Substantia nigra (tissue), 51 donors: ENCODE measurements at places on chromosomes 11 and 22.
A peak's percentile ranks its signal among the peaks of the same experiment; 100 is the strongest.

- no peak for DNase-seq
Measured at GRCh38 chr11:3859373-3859881, 4.0 kb downstream of the STIM1 start.

GRCh38 chr22:37599153-37599552, 9.5 kb upstream of the GGA1 start:
- DNase-seq: no peak

DNA sequence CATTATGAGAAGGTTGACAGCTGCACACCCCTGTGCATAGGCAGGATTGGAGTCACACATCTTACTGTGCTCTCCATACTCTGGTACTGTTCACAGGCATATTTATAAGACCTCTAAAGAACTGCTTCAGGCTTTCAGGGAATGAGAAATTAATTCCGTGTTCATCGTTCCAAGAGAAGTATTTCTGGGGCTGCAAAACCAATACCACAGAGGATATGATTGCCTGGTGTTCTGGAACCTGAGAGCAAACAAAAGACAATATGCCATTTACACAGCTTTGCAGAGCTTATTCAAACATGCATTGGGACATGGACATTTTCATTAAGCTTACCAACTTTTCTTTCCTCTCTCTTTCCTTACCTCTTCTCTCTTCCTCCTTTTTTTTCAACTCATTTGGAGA, 388.7 kb downstream of the NTM start:
- no peak for DNase-seq

- no peak for DNase-seq
Measured at GRCh38 chr22:48382197-48382596, 1445.5 kb downstream of the BRD1 start.

GRCh38 chr11:9462172-9462799, 1.5 kb downstream of the ZNF143 start:
- DNase-seq: no peak

DNA sequence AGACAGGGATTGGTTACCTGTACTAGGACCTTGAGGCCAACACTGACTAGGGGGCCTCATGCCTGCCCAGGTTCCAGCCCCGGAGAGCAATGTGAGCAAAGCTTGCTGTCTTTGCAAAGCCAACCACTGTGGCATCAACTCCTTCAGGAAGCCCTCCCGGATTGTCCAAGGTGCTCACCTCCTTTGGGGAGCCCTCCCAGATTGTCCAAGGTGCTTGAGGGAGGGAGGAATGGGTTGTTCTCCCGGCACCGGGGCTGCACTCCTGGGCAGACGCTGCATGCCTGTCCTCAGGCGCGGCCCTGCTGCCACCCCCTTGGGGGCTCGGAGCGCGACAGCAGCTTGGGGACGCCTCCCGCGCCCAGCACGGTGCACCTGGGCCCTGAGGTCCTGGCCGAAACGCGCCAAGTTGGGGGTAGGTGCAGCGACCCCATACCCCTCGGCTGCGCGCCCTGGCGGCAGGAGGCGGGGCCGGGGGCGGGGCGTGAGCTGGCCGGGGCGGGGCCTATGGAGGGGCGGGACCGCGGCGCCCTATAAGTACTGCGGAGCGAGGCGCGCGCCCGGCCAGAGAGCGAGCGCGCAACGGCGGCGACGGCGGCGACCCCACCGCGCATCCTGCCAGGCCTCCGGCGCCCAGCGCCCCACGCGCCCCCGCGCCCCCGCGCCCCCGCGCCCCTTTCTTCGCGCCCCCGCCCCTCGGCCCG, at the start of gene CD81:
TSS of gene CD81 (plus strand) at position 560 of the 701 bp plus-strand sequence. CDS start 240 bp downstream, outside the sequence.
- DNase-seq: peak; percentile 15
